Esophagus muscularis mucosa (tissue), 4 donors: ENCODE measurements at places on chromosomes 11 and 22. TPM values are rescaled to one million over a fixed set of nuclear protein-coding genes. Genes with fewer than 3 reads are reported as not detected.

CD3G gene
- 0.33 TPM for total RNA-seq

DNA sequence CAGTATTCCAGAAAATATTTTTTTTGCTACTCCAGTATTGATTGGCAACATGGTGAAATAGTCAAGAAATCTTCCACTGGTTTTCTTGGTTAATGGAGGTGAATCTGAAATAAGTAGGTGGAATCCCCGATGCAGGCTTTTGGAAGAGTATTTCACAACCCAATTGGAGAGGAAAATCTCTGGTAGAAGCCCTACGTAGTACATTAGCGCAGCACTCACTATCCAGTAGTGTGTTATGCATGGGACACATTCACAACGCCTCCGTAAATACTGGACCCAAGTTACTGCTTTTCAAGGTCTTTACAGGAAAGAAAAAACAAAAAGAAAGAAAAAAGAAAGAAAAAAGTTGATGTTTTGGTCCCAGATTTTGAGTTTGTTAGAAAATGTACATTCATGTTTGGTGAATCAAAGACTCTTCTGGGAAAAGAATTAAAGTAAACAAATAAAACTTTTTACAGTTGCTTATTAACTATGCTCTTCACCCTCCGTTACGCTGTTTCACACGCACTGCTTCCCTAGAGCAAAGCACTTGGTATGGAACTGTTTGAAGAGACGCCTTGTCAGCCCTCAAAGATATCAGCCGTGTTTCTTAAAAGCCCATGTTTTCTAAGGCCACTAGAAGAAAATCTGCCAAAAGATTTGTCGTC is 170.4 kb upstream of the CTSC start:
- DNase-seq = no peak

GRCh38 chr11:122155765-122156527 is 39.9 kb upstream of the BLID start:
- no peak for DNase-seq

GRCh38 chr11:8285228-8285627 is 21.6 kb upstream of the LMO1 start:
- DNase-seq = no peak

SF3B2 gene
- 125 TPM for total RNA-seq

CST6 gene
- not detected for total RNA-seq

GRCh38 chr11:118291477-118292135 is 12.9 kb upstream of the CD3E start:
- DNase-seq = no peak

DNA sequence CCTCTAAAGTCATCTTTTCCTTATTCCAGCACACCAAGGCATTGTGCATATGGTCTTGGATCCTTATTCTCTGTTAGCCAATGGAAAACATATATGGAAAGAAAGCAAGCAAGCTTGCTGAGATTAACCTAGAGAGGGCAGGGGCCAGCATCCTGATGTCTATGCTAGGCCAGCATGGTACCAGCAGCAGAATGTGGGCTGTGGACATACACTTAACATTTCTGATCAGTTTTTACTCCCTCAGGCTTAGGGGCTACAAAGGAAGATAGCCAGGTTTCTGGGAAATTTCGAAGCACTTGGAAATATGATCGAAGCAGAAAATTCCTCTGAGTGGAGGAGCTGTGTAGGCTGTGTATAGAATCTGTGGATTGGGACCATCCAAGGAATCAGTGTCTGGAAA is 67.0 kb downstream of the ST3GAL4 start:
- DNase-seq = no peak

HDAC10 gene
- 19.5 TPM for total RNA-seq

DNA sequence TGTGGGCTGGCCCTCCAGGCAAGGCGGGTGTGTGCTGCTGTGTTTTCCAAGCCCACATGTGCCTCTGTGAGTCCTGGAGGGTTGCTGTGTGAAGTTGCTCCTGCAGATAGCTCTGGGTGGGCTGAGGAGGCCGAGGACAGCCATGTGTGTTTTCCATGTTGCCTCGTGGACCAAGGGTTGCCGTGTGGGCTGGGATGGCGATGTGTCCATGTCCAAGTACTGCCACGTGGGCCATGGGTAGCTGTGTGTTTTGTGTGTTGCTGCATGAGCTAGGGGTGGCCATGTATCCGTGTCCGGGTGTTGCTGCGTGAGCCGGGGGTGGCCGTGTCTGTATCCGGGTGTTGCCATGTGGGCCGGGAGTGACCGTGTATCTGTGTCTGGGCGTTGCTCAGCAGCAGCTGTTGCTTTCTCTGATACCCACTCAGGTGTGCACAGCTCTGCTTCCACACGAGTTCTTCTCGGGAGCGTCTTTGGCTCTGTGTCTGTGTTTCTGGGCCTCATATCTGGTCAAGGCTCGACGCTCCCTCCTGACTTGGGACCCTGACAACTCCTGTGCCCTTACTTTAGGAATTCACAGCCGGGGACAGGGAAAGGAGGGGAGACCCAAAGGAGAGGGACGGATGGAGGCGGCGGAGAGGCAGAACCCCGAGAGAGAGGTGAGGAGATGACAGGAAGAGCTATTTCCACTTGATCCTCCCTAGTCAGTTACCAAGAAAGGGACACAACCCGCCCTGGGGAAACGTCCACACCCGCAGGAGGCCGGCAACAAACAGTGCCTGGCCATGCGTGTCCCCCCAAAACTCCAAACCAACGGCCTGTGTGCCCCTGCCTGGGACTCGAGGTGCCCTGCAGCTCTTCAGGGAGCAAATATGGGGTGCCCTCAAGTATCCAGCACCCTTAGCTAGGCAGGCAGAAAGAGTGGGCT is 83.1 kb downstream of the PHF21B start:
- no peak for DNase-seq

GRCh38 chr11:82889133-82890001 is 10.9 kb downstream of the PRCP start:
- DNase-seq = no peak

- DNase-seq = no peak
These were observed 1375.6 kb upstream of the TENM4 start for GRCh38 chr11:80816454-80816847.

APOA5 gene
- not detected for total RNA-seq

- no peak for DNase-seq
These were observed 3.0 kb downstream of the C11orf58 start for GRCh38 chr11:16741473-16741872.

GRCh38 chr22:46007003-46007847 is 30.3 kb upstream of the WNT7B start:
- DNase-seq = no peak

CBLIF gene
- total RNA-seq = not detected

DNA sequence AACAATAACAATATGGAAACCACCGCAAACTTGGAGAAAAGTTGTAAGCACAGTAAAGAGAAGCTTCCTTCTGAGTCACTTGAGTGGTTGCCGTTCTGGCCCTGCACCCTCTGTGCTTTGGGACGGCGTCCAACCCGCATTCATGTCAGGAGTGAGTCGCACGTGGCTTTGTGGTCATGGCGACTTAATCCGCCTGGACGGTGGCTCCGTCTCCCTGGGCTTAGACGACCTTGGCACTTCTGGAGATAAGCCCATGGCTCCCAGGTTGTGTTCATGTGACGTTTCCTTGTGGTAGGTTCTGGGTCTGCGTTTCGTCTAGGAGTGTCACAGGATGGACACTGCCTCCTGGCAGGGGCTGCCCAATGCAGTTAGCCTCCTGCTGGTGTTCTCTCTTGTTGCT is 40.5 kb downstream of the TPCN2 start:
- no peak for DNase-seq

GRCh38 chr22:20039683-20040325 is 18.9 kb downstream of the TANGO2 start:
- DNase-seq = no peak

WBP2NL gene
- total RNA-seq = not detected
